ENCODE measurements at places on chromosomes 16 and 17. TPM values are rescaled to one million over a fixed set of nuclear protein-coding genes. Genes with fewer than 3 reads are reported as not detected.

The CD19 gene
- not detected for total RNA-seq

The SRCAP gene
- 26.8 TPM for total RNA-seq

The KRT25 gene
- total RNA-seq = not detected

The TPSG1 gene
- total RNA-seq = not detected

The C16orf90 gene
- not detected for total RNA-seq

The CCL22 gene
- not detected for total RNA-seq

The KIF2B gene
- total RNA-seq = not detected

The ETV4 gene
- 1.5 TPM for total RNA-seq

The CDRT15L2 gene
- total RNA-seq = not detected

The HSD17B1 gene
- 1.8 TPM for total RNA-seq

The PTX4 gene
- 0.29 TPM for total RNA-seq
